ENCODE measurements at places on chromosomes 11 and 22.
A peak's percentile ranks its signal among the peaks of the same experiment; 100 is the strongest.

- DNase-seq, result no peak
These were observed 501.3 kb upstream of the TENM4 start for GRCh38 chr11:79942090-79942489.

DNA sequence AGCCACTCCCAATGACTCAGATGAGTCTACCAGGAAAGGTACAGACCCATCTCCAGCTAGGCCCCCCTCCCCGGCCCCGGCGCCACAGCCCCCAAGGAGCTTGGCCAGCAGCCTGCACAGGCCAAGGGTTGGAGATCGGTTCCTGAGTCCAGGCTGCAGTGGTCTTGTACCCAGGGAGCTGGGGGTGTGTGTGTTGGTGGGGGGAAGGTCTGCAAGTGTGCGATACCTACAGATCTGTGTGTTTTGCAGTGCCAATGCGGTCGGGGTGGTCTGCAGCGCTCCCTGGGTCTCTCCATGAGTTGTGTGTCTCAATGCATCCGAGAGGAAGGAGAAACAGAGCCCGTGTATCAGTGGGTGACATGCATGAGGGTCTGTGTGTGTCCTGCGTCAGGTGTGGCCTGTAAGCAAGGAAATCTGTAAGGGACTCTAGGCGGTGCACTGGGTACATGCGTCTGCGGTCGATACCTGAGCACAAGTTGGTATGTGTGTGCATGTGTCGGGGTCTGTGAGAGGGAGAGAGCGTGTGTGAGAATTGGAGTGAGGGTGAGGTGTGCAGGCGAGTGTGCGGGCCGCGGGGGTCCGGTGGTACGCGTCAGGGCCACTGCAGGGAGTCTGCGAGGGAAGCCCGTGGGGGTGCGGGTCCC, 645 bp downstream of the CDC42BPG start:
- no peak for DNase-seq

GRCh38 chr11:67633758-67634365, 4.1 kb upstream of the NUDT8 start:
- DNase-seq, result no peak

GRCh38 chr11:12949453-12949852, 59.7 kb upstream of the RASSF10 start:
- no peak for DNase-seq

DNA sequence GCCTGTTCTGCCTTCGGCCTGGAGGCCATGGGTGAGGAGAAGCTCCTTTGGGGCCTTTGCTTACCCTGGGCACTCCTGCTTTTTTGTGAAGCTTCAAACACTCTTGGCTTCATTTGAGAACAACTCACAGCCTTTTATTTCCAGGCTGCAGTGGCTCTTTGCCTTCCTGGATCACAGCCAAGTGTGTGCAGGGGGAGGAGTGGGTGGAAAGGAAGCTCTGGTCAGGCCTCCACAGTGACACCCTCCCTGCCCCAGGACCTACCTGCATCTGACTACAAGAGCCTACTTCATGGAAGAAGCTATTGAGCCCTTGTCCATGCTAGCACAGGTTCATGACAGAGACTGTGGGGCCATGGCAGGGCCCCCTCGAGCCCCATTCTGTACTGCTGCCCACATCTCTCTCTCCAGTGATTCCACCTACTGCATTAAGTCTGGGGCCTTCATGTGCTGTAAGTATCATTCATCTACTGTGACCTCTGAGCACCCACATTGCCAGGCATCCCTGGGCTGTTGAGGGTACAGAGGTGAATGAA, 52.3 kb downstream of the GAB4 start:
- DNase-seq, result no peak

- DNase-seq, result no peak
These were observed 10.0 kb downstream of the SLC29A2 start for GRCh38 chr11:66361502-66361941.

DNA sequence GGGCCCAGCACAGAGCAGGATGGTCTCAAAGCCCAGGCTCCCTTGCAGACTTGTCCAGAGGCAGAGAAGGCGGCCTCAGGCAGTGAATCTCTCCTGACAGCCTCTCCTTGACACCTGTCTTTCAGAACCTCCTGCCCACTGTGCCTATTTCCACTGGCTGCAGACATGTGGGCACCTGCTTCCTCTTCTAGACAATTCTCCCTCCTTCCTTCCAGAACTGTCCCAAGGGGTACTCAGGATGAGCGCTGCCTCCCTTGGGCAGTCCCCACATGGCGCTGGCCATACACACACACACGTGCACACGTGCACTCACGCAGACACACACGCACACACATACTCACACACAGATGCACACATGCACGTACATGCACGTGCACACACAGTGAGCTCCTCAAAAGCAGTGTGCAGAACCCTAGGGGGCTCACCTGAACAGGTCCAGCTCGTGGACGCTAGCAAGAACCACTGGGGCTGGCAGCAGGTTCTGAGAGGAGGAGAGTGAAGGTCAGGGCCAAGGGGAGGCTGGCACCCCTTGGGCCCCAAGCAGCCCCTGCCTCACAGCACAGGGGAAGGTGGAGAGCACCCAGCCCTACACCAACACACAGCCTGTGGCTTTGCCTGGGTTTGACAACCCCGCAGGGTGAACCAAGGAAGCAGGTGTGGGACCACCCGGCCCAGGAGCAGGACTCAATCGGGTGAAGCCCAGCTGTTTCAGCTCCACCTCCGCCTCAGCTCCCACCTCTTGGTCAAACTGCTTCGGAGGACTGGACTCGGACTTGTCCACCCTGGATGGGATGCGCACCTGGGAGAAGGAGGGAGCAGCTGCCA, 8.1 kb upstream of the PLXNB2 start:
- DNase-seq, result no peak

GRCh38 chr11:1112351-1113191, 37.9 kb downstream of the MUC2 start:
- no peak for DNase-seq

- no peak for DNase-seq
These were observed 31.6 kb upstream of the IZUMO1R start for GRCh38 chr11:94272738-94273313.

DNA sequence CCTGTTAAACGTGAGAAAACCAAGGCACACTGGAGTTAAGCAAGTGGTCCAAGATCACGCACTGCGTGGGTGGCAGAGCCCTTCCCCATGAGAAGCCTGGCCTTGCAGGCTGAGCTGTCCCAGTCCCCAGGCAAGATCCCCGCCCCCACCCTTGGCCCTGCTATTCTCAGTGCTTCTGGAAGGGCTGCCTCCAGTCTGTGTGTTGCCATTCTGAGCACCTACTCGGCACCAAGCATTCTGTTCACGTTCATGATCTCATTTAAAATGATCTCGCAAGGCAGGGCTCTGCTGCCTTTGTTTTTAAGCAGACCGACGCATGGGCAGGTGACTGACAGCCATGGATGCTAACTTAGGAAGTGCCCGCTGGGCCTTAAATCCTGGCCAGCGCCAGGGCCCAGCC, 62.8 kb downstream of the PHF21B start:
- DNase-seq, result no peak

DNA sequence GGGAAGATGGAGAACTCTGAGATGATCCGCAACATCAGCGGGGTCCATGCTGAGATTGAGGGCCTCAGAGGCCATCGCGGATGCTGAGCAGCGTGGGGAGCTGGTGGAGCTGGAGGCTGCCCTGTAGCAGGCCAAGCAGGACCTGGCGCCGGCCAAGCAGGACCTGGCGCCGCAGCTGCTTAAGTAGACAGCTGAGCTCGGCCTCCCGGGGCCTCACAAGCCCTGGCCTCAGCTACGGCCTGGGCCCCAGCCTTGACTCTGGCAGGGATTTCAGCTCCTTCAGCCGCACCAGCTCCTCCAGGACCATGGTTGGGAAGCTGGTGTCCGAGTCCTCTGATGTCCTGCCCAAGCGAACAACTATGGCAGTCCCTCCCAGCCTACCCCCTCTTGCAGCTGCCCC, 7.3 kb upstream of the RNASEH2C start:
- no peak for DNase-seq

DNA sequence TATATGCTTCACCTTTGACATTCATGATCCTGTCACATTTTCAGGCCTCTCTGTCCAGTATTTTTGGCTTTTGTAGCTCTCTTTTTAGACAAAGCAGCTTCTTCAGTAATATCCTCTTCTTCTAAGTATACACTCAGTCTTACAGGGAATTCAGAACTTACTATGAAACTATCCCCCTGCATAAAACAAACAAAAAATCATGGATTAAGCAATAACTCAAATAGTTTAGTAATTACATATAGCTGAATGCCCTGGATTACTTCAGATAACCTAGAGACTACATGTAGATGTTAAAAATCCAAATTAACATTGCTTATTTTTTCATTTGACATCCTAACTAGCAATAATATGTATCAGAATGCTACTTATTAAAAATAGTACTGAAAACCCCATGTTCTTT, 5.2 kb downstream of the TAF1D start:
- no peak for DNase-seq

- no peak for DNase-seq
These were observed 102.3 kb downstream of the PRR5L start for GRCh38 chr11:36398231-36398953.

GRCh38 chr11:12746593-12747097, 72.4 kb downstream of the TEAD1 start:
- peak; percentile 78 for DNase-seq

GRCh38 chr11:66100272-66101065, 30.4 kb downstream of the PACS1 start:
- DNase-seq, result no peak

DNA sequence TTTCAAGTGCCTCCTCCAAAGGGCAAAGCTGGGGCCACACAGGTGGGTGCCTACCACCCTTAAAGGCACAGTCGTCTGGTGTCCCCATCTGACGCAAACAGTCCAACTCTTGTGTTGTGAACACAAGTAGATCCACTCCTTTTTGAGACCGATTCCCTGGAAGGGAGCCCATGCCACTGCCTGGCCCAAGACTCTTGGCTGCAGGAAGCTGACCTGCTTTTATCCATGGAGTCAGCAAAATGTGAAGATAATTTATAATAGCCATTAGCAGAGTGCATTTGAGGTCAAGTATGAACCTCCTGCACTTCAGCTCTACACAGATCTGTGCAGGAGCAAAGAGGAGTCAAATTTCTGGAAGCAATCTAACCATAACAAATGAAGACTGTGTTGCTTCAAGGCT, 68.5 kb downstream of the ADM start:
- peak; percentile 78 for DNase-seq

GRCh38 chr11:11027288-11027687, 169.4 kb upstream of the ZBED5 start:
- no peak for DNase-seq

- no peak for DNase-seq
These were observed 449.3 kb downstream of the OPCML start for GRCh38 chr11:133082841-133083488.

DNA sequence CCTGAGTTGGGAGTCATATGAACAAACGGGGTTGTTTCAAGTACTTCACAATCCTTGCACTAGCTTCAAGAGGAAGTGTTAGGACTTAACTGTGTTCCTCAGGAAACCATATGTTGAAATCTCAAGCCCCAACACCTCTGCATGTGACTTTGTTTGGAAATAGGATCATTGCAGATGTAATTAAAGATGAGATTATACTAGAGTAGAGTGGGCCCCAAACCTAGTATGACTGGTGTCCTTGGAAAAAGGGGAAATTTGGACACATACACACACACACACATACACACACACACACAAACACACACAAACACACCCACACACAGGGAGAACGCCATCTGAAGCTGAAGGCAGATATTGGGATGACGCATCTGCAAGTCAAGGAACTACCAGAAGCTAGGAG, 6.4 kb upstream of the CEP295 start:
- no peak for DNase-seq

- DNase-seq, result no peak
These were observed 10.2 kb upstream of the STK33 start for GRCh38 chr11:8604078-8604723.

- DNase-seq, result no peak
These were observed 35.0 kb upstream of the OR6M1 start for GRCh38 chr11:123841174-123841573.

GRCh38 chr11:113161711-113162591, 152.4 kb upstream of the TTC12 start:
- DNase-seq, result no peak

DNA sequence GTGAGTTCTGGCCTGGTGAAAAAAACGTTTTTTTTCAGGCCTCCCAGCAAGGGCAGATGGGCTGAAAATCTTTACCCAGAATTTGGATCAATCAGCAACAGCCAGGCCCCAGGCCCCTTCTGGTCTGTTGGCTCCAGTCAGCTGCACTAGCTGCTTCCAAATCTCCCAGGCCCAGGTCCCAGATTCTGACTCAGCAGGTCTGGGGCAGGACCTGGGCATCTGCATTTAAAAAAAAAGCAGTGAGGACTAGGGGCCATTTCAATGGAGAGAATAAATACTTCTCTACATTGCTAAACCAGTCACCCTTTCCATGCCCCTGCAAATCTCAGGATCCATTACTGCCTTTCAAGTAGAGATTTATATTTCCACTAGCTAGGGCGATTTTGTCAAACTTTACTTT, 4.3 kb downstream of the SLC15A3 start:
- no peak for DNase-seq

DNA sequence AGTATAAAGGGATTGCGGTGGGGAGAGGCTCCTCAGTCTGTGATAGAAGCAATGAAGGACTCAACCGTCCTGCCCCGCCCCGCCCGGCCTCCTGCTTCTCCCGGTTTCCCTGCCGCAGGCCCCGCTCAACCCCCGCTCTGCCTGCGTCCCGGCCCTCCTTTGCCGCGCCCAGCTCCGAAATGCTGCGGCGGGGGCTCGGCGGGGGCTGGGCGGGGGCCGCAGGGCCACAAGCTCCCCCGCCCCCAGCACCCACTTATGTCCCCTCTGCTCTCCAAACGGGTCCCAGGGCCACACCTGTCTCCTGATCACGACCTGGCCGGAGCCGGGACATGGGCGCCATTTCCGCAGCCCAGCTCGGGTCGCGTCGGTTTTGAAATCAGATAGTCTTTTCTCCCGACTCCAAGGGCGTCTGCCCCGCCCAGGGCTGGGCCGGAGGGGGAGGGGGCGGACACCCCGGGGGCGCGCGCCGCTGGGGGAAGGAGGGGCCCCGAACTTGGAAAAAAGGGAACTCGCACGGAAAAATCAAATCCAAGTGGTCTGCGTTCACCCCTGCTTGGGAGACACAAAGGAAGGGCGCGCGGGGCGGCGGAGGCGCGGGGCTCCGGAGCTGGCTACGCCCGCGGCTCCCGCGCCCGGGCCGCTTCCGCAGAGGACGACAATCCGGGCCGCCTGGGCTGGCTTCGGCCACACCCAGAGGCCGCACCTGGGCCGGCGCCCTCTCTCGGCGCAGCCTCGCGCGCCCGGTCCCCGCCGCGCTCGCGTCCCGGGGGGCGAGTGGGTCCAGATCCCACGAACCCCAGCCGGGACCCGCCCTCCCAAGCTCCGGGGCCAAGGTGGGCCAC, 70.6 kb upstream of the EP300 start:
- no peak for DNase-seq

- no peak for DNase-seq
These were observed 34.8 kb downstream of the LRRC74B start for GRCh38 chr22:21080435-21081137.

DNA sequence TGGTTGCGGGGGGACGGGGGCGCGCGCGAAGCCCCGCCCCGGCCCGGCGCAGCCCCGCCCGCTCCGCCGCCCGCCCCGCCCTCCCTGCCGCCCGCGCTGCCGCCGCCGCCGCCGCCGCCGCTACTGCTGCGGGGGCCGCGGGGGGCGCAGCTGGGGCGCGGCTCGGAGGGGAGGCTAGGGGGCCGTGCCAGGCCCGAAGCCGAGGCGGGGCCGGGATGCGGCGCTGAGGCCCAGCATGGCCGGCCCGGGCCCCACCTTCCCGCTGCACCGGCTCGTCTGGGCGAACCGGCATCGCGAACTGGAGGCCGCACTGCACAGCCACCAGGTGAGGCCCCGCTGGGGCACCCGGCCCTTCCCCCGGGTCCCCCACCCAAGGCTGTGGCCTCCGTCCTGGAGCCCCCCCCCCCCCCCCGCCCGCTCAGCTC, at the start of gene ANKRD13D:
Gene ANKRD13D, plus strand, starts transcription at position 78 of the 425 bp plus-strand sequence. Its CDS starts 158 bp downstream, at position 236.
- no peak for DNase-seq

All from NCI-H187 treated with DMSO at 0.1 percent for 48 hours (cell line).